Endodermal cell (in vitro differentiated cells): ENCODE measurements at places on chromosomes 2 and 18. TPM values are rescaled to one million over a fixed set of nuclear protein-coding genes. Genes with fewer than 3 reads are reported as not detected.
A peak's percentile ranks its signal among the peaks of the same experiment; 100 is the strongest.

GRCh38 chr2:149002378-149002890, 36.1 kb upstream of the LYPD6B start:
- DNase-seq = no peak

DNA sequence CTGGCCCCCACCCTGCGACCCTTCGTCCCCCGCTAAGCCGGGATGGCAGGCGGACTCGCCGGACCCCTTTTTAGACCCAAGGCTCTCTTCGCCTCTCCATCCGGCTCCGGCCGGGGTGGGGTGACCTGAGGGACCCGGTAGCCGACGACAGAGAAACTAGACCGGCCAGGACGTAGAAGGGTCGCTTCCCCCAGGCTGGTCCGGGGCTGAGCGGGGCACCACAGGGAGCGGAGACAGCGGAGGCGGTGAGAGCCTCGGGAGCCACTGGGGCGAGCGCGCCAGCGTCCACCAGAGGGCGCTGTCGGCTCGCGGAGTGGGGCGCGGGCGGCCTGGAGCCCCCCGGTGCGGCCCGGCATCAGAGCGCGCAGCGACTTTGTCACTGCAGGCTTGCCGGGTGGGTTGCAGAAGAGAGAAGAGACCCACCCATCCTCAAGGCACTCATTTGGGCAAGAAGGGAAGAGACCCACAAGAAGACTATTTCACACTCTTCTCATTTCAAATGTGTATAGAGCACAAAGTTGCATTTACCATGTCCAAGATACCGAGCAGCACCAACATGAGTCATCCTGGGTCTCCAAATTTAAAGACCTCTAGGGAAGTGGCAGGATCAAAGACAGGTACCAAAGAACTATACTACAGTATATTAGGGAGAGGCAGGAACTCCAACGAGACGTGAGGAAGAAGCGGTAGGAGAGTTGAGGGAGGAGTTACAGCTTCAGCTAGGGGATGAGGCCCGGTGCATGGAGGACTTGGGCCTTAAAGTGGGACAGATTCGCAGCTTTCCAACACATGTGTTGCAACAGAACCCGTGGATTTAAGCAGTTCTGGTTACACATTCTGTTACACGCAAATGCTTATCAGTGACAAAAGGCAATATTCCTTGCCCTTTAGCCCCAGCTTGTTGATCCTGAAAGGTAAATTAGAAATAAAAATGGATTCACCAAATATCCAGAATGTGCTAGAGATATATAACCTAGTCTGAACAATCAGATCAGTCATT, 7.6 kb upstream of the PRKCE start:
- DNase-seq = peak; percentile 90

GRCh38 chr2:85661139-85661858, 6.7 kb downstream of the SFTPB start:
- DNase-seq = no peak

The FAM110C gene
- 1.0 and 1.8 TPM in 2 replicates for total RNA-seq

The MC2R gene
- not detected in 2 replicates for total RNA-seq

The ZNF521 gene
- 23.6 and 26.9 TPM in 2 replicates for total RNA-seq

The FAHD2B gene
- 32.8 and 36.3 TPM in 2 replicates for total RNA-seq

GRCh38 chr18:39062426-39062825, 1496.8 kb upstream of the CELF4 start:
- no peak for DNase-seq

DNA sequence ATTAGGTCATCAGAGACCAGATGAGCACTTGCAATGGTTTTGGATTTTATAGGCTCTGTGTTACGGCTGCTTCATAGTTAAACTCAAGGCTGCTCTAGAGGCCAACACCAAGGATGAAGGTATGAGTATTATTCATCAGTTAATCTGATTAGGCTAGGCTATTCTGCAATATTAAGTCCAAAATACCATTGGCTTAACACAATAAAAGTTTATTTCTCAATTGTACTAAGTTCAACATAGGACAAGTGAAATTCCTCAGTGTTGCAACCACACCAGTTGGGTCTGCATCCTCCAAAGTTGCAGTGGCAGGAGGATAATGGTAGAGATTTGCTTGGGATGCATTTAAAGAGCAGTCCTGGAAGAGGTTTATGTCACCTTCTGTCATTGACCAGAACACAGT, 538.3 kb upstream of the CDH2 start:
- no peak for DNase-seq

The SNORC gene
- 3.4 and 3.6 TPM in 2 replicates for total RNA-seq

GRCh38 chr2:16044946-16045456, 104.7 kb downstream of the MYCN start:
- no peak for DNase-seq

The THSD7B gene
- 2.2 and 2.6 TPM in 2 replicates for total RNA-seq

GRCh38 chr2:111164078-111164477, 43.4 kb downstream of the BCL2L11 start:
- peak; percentile 48 for DNase-seq
